Karpas-422 (cell line): ENCODE measurements at places on chromosomes 16 and 17. TPM values are rescaled to one million over a fixed set of nuclear protein-coding genes. Genes with fewer than 3 reads are reported as not detected.

KIF19 gene
- total RNA-seq, result not detected in 2 replicates

MCRIP1 gene
- total RNA-seq, result 55.9 and 99.9 TPM in 2 replicates

GRCh38 chr16:84176192-84177053, 10.4 kb downstream of the TAF1C start:
- no peak for DNase-seq

- DNase-seq, result no peak
Measured at GRCh38 chr17:42766124-42766523, 5.1 kb downstream of the RAMP2 start.

- DNase-seq, result no peak
Measured at GRCh38 chr17:33595828-33596227, 302.7 kb upstream of the ASIC2 start.

GRCh38 chr17:75652934-75653549, 13.9 kb downstream of the RECQL5 start:
- DNase-seq, result peak; percentile 77

DNA sequence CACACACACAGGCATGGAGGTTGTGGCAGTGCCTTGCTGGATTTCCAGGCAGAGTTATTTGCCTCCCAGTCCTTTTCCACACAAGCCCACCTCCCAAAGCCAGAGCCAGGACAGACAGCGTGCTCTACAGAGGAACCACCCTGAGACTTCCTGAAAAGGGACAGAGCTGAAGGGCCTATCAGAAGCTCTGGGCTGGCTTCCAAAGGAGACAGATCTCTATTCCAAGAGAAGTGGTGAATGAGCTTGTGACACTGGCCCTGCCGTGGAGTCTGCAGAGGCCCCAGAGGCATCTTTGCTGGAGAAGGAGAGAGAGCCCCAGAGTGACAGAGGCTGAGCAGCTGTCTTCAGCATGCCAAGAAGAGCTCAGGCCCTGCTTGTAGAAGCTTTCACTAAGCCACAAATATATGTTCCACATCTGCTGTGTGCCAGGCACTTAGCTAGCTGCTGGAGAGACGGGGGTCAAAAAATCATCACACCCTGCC, 8.3 kb upstream of the LPCAT2 start:
- no peak for DNase-seq

HOXB5 gene
- total RNA-seq, result not detected in 2 replicates

- DNase-seq, result peak; percentile 76
Measured at GRCh38 chr17:17985555-17985954, 12.9 kb downstream of the DRC3 start.

DNA sequence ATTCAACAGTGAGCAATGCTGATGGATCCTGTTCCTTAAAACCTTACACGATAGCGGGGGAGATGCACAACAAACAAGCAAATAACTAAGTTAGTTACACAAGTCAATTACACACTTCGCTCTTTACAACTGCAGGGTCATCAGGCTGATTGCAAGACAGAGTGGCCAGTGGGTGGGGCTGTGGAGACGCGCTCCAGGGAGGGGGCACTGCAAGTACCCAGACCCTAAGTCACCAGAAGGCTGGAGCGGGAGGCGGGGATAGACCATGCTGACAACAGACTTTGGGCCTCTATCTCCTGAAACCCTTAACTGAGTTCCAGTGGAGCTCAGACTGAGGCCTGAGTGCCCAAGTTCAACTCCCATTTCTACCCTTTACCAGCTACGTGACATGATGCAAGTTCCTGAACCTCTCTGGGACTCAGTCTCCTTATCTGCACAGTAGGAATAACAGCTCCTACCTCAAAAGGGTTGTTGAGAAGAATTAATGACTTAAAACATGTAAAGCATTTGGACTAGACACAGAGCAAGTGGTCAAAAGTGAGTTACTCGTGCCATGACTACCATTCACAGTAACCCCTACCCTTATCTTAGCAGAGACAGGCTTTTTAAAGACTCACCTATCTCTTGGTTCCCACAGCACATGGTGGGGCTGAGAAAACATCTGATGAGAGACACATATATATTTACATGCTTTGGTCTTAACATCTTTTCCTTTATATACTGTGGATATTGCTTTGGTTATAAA, 10.4 kb downstream of the CPPED1 start:
- no peak for DNase-seq

KCNH6 gene
- total RNA-seq, result not detected in 2 replicates

DNA sequence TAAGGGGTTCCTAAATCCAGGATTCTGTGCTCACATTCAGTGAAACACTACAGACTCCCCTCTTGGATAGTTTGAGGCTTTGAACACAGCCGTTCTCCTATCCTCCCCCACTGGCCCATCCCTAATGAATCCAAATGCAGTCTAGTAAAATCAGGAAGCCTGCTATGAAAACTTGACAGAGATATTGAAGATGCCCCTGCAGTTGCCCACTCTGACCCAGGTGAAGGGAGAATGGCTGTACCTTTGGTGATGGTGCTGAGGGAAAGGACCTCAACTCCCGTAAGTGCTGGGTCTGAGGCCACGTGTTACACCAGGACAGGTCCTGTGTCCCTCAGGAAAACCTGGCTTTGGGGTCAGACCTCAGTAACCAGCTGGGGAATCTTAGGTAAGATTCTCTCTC, 54.4 kb downstream of the SF3B3 start:
- peak; percentile 46 for DNase-seq

DNA sequence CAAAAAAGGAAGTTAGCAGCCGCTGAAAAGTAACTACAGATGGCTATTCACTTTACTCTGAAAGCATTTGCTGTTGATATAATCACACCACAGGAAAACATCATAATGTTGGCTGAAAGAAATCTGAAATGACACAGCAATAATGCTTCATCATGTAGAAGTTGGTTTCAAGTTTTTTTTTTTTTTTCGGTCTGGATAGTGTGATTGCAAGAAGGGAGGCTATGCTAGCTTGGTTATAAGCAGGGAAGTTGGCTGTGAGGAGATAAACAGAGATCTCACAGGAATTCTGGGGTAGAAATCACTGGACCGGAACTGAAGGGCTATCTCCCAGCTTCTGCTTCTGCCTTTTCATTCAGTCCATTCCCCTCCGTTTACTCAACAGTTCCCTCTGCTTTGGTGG, 57.9 kb downstream of the MYO1D start:
- no peak for DNase-seq

GRCh38 chr16:3736116-3736515, 18.8 kb upstream of the TRAP1 start:
- DNase-seq, result no peak

GRCh38 chr16:14600164-14600563, 29.9 kb downstream of the PARN start:
- peak; percentile 69 for DNase-seq

GRCh38 chr16:89375021-89375420, 115.3 kb downstream of the ANKRD11 start:
- DNase-seq, result no peak

- DNase-seq, result peak; percentile 72
Measured at GRCh38 chr16:31243734-31244670, 15.8 kb upstream of the ITGAM start.

DNA sequence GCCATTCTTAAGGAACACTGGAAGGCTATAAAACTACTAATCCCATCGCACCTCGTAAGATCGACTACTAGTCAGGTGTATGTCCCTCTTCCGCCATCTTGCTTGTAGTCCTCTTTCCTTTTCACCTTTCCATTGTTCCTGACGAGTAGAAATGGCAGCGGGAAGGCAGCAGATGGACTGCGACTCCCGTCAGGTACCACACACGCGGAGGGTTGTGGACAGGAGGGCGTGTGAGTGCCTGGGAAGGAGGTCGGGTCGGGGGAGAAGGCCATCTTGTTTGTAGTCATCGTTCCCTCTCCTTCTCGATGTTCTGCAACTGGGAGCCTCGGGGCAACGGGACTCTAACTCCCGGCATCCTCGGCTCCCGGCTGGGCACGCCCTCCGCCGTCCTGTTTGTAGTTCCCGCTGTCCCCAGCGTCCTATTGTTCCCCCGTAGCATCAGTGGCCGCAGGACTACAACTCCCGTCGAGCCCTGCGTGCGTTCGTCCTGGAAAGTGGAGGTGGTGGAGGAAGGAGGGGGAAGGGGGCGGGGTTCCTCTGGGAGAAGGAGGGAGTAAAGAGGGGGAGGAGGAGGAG, 324 bp upstream of the FBXL19 start:
- DNase-seq, result peak; percentile 99

CBX2 gene
- total RNA-seq, result 4.8 and 8.4 TPM in 2 replicates

DNA sequence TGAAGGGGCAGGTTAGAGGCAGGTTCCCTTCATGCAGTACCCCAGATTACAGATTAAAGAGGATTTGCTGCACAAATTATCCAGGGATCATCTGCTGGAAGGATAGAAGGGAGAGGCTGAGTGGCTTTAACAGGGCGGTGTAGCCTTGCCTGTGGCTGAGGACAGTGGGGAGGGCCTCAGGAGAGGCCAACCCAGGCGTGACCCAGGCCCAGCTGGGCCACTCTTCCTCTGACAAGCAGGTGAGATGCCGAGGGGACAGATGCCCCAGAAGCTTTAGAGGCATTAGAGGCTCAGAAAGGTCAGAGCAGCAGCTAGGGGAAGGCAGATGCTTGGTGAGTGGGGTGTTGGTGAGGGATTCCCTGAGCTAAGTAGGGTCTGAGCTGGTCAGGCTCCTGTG, 18.1 kb upstream of the MTMR4 start:
- DNase-seq, result no peak
